H54 (cell line): ENCODE measurements at places on chromosomes 11 and 22.

DNA sequence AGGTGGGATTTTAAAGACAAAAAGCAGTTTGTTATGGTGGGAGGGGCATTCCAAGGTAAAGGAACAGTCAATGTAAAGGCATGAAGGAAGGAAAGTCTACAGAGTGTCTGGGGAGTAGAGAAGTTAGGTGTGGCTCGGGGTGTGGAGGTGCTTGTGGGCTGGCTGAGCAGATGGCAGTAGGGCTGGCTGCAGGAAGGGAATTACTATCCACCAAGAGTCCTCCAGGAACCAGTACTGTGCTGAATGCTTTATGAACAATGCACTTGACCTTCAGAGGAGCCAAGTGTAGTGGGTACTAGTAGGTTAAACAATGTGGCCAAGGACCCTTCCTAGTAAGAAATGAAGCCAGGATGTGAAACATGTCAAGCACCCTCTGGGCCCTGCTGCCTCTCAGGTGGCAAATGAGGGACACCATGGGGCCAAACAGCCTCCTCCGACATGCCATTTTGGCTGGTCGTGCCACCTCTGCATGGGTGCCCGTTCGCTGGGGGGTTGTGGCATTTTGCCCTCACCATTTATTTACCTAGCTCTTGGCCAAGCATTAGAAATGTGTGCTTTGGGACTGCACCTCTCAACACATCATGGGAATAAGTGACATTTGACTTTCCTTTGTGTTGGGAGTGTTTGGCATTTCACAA is 123.6 kb upstream of the TENM4 start:
- no peak for DNase-seq

GRCh38 chr11:2748814-2749554 is 49.2 kb upstream of the KCNQ1OT1 start:
- DNase-seq = no peak

GRCh38 chr22:46297151-46297812 is 612 bp downstream of the GTSE1 start:
- DNase-seq = peak; percentile 22

GRCh38 chr11:33195462-33196173 is 34.3 kb upstream of the CSTF3 start:
- no peak for DNase-seq

DNA sequence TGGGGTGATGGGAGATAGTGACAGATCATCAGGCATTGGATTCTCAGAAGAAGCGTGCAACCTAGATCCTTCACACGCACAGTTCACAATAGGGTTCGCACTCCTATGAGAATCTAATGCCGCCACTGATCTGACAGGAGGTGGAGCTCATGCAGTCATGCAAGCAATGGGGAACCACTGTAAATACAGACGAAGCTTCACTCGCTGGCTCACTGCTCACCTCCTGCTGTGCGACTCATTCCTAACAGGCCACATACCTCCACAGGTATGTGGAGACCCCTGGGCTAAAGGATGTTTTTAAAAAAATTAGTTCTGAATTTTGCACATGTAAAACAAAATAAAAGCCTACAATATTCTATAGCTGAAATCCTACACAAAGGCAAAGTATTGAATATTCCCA is 20.5 kb upstream of the TEAD1 start:
- DNase-seq = no peak

- DNase-seq = no peak
Measured at GRCh38 chr11:60396799-60397198, 540 bp downstream of the MS4A14 start.

DNA sequence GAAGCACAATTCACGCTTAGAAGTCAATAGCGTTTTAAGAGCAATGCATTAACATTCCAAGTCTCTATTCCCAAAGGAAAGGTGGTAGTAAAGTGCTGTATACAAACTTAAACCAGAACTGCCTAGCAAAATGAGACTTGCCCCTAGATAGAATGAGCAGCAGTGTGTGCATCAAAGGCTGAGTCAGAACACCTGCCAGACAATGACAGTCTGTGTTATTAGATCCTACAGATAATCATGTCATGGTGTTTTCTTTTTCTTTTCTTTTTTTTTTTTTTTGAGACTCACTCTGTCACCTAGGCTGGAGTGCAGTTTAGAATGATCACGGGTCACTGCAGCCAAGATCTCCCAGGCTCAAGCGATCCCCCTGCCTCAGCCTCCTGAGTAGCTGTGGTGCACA is 1.6 kb downstream of the RTCB start:
- DNase-seq = no peak

- DNase-seq = no peak
Measured at GRCh38 chr11:72308226-72309073, 64.5 kb upstream of the PHOX2A start.

DNA sequence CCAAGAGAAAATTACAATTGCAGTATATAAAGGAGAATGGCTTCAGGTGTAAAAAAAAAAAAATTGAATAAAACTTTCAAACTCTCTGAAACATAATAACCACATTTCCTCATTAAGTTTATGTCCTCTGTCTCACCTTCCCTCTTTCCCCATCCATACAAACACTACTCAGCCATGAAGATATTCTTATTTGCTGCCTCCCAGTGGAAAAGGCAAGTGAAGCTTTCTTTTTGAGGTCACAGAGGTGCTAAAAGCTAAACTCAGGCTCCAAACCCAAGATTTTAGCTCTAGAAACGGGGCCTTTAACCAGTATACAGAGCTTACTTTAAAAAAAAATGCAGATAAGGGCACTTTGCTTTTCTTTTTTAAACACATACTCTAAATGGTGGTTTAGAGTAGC is 1568.5 kb downstream of the FAM181B start:
- DNase-seq = no peak

- peak; percentile 7 for DNase-seq
Measured at GRCh38 chr11:115920092-115920461, 415.9 kb upstream of the CADM1 start.

- no peak for DNase-seq
Measured at GRCh38 chr11:6225896-6226295, 8.5 kb downstream of the FHIP1B start.

GRCh38 chr11:73215191-73216134 is 2.6 kb upstream of the P2RY2 start:
- DNase-seq = no peak

- DNase-seq = no peak
Measured at GRCh38 chr11:11032066-11032465, 174.2 kb upstream of the ZBED5 start.

GRCh38 chr11:31844351-31844750 is 33.2 kb upstream of the PAX6 start:
- DNase-seq = no peak

GRCh38 chr22:50014655-50015401 is 2.3 kb upstream of the IL17REL start:
- no peak for DNase-seq

GRCh38 chr11:13781153-13781552 is 112.7 kb downstream of the FAR1 start:
- DNase-seq = no peak

GRCh38 chr11:613369-613968 is 2.3 kb downstream of the IRF7 start:
- no peak for DNase-seq

GRCh38 chr22:47322854-47323253 is 560.4 kb downstream of the TBC1D22A start:
- no peak for DNase-seq

- no peak for DNase-seq
Measured at GRCh38 chr11:113177671-113178070, 136.7 kb upstream of the TTC12 start.

- no peak for DNase-seq
Measured at GRCh38 chr22:28329186-28330073, 350.2 kb downstream of the TTC28 start.
